Purkinje cell (primary cell): ENCODE measurements at places on chromosomes 4 and X. TPM values are rescaled to one million over a fixed set of nuclear protein-coding genes. Genes with fewer than 3 reads are reported as not detected.

The NWD2 gene
- 21.9 and 25.4 TPM in 2 replicates for polyA plus RNA-seq

The PDHA1 gene
- polyA plus RNA-seq = 266 and 363 TPM in 2 replicates

The RAB39B gene
- 19.7 and 22.1 TPM in 2 replicates for polyA plus RNA-seq

The SEL1L3 gene
- 52.6 and 56.1 TPM in 2 replicates for polyA plus RNA-seq

The ZIC3 gene
- 1.7 TPM in 2 replicates for polyA plus RNA-seq

The RHOXF2 gene
- 0.97 TPM in 1 of 2 replicates, not detected in the other for polyA plus RNA-seq

The PTPN13 gene
- 53.2 and 53.9 TPM in 2 replicates for polyA plus RNA-seq

The BCLAF3 gene
- 13.9 and 16.8 TPM in 2 replicates for polyA plus RNA-seq

The GAGE12H gene
- polyA plus RNA-seq = not detected in 2 replicates

The FUNDC1 gene
- 188 and 205 TPM in 2 replicates for polyA plus RNA-seq

The EXOSC9 gene
- 34.6 and 51.2 TPM in 2 replicates for polyA plus RNA-seq

The TMSB15A gene
- 3.1 TPM in 1 of 2 replicates, not detected in the other for polyA plus RNA-seq

The RBMXL3 gene
- polyA plus RNA-seq = not detected in 2 replicates

The FSTL5 gene
- 12.1 and 24.0 TPM in 2 replicates for polyA plus RNA-seq

The LRIT3 gene
- polyA plus RNA-seq = 0.08 and 0.54 TPM in 2 replicates

The CFI gene
- not detected in 2 replicates for polyA plus RNA-seq

The AP1AR gene
- 55.6 and 69.6 TPM in 2 replicates for polyA plus RNA-seq

The ATP1B4 gene
- not detected in 2 replicates for polyA plus RNA-seq

The LINC00632 gene
- 471 and 485 TPM in 2 replicates for polyA plus RNA-seq

The BMX gene
- not detected in 2 replicates for polyA plus RNA-seq

The MRPL1 gene
- polyA plus RNA-seq = 151 and 161 TPM in 2 replicates

The SLC49A3 gene
- polyA plus RNA-seq = not detected in 2 replicates

The PLAC1 gene
- not detected in 2 replicates for polyA plus RNA-seq

The MED12 gene
- 0.77 and 1.0 TPM in 2 replicates for polyA plus RNA-seq

The NR3C2 gene
- polyA plus RNA-seq = 5.3 and 6.6 TPM in 2 replicates

The TMLHE gene
- polyA plus RNA-seq = 12.2 and 17.1 TPM in 2 replicates

The WNK3 gene
- polyA plus RNA-seq = 8.3 and 11.7 TPM in 2 replicates

The LGI2 gene
- polyA plus RNA-seq = 0.54 and 0.90 TPM in 2 replicates

The TEC gene
- 0.06 TPM in 1 of 2 replicates, not detected in the other for polyA plus RNA-seq

The PPP2R3B gene
- 0.13 TPM in 1 of 2 replicates, not detected in the other for polyA plus RNA-seq

The BEND2 gene
- polyA plus RNA-seq = not detected in 2 replicates

The DOK7 gene
- not detected in 2 replicates for polyA plus RNA-seq

The F9 gene
- polyA plus RNA-seq = not detected in 2 replicates

The USP51 gene
- 2.5 and 3.7 TPM in 2 replicates for polyA plus RNA-seq

The MAGEA12 gene
- not detected in 2 replicates for polyA plus RNA-seq
